ENCODE measurements at places on chromosomes 2 and 18.

DNA sequence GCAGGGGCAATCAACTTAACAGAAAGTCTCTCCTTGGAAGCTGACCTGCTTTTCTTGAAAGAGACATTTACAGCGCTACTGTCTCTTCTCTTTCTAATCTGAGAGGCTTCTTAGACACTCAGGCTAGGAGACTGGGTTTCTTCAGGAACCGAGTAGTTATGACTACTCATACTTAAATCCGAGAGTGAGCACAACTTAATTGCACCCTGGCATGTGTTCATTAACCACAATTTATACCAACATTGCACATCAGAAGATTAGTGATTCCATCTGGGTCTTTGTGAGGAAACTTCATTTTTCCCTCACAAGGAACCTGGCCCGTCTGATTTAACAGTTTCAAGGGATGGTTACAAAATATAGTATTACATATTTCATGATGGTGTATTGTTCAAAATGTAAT, 176.9 kb downstream of the UBE2E3 start:
- no peak for DNase-seq

DNA sequence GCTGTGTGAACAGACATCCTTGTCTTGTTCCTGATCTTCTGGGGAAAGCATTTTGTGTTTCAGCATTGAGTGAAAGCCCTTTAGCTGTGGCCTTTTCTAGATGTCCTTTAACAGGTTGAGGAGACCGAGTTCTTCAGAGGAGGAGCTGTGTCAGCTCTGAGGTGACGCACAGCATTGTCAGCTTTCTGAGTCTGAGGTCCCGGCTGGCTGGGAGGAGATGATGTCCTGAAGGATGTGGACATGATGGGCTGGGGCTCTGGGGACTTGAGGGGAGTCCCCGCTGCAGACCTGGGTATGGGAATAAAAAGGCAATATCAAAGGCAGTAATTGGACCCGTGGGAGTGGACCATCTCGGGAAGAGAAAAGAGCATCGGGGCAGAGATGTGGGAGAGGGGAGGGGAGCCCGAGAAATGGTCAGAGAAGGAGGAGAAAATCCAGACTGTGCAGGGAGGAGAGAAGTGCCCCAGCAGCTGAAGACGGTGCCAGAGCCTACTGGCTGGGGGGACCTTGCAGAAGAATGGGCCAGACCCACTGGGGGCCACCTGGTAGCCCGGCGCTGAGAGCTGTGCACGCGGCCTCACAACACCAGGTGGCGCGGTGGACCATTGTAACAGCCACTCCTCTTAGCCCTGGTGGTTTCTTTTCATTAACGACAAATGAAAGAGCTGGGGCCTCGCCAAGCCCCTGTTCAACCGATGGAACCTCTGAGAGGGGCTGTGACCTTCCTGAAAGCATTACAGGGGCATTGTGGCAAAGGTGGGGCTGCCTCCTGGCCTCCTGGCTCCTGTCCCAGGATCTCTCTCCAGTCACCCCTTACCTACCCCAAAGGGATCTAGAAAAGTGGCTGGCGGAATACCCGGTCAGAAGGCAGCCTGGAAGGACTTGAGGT, 61.6 kb downstream of the ST3GAL5 start:
- DNase-seq, result no peak

DNA sequence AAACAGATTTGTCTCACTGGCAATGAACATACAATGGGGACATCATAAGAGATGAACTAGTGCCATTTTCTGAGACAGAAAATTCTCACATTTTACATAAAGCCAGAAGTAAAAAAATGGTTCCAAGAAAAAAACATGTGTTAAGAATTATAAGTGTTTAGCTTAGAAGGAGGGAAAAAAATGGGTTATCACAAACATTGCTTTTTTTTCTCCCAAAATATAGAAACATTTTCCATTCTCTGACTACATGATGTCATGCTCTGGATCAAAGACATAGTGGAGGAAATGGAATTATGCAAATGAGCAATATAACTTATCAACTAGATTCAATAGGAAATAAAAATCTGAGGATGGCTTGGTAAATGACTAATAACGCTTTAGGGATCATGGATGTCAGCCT, 49.8 kb downstream of the SPATS2L start:
- no peak for DNase-seq

- DNase-seq, result no peak
Observed at GRCh38 chr18:12239431-12239830, 14.7 kb upstream of the CIDEA start.

GRCh38 chr18:78891185-78891762, 88.3 kb upstream of the SALL3 start:
- DNase-seq, result no peak

- DNase-seq, result no peak
Observed at GRCh38 chr2:38409156-38410102, 32.4 kb upstream of the ATL2 start.

DNA sequence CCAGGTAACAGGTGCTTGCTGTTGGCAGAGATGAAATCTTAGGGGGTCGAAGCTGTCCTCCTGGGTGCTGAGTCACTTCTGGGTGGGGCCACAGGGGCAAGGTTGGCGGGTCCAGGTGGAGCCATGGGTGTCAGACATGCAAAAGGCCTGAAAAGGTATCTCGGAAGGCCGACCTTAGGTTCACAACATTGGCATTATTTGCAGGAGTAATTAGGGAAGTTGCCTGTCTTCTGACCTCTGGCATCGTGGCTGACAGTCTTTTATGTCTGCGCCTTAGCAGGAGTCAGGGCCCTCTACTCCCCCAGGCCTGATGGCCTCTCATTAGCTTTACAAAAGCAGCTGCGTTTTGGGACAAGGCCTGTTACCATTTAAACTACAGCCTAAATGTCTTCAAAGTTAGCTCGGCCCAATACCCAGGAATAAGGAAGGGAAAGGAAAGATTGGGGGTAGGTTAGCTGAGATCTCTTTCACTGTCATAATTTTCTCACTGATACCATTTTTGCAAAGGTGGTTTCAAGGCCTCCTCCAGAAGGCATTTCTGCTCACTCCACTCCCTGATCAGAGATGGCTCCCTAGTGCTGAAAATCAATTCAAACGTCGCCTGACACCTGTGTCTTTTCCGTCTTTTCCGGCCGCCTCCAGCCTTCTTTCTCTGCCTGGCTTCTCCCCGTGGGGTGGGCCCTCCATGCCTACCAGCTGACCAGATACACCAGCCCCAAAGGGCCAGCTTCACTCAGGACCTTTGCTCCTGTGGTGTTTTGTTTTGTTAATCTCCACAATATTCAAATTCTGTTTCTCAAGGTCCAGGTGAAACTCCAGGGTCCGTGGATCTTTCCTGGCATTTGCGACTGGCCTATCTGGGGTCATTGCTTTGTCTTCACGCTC, 90.8 kb downstream of the RHOB start:
- no peak for DNase-seq

DNA sequence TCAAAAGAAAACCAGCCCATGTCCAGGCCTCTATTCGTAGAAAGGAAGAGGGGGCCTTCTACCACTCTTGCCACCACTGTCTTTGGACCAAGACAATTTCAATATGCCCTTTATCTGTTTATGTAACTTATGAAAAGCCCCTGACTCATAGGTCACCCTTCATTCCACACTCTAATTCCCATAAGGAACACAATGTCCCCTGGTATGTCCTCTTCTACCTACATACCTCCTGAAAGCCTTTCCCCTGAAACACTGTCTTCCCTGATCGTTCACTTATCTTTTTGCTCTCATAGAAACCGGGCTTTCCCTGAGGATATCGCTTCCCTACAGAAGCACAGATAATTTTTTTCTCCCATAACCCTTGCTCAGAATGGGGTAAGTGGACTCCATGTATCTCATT, 13.3 kb downstream of the EIF2AK3 start:
- no peak for DNase-seq

- no peak for DNase-seq
Observed at GRCh38 chr2:138676619-138677021, 103.6 kb downstream of the NXPH2 start.

GRCh38 chr2:83665894-83666293, 793.2 kb downstream of the SUCLG1 start:
- DNase-seq, result peak; percentile 81

DNA sequence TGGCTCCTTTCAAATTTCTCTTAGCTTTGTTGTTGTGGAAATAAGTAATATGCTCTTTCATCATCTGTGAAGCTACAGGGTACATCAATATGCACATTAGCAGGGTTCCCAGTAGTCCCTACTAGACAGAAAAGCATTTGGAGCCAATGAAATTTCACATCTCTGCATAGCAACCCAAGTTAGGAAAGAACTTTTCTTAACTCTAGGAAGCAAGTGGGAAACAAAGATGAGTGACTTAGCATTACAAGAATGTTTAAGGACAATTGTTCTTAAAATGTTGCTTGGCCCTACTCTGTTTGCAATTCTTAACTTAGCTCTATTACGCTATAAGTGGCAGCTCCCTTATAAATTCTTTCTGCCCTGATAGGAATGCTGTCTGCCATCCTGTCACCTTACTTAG, 39.6 kb downstream of the ZEB2 start:
- DNase-seq, result no peak

DNA sequence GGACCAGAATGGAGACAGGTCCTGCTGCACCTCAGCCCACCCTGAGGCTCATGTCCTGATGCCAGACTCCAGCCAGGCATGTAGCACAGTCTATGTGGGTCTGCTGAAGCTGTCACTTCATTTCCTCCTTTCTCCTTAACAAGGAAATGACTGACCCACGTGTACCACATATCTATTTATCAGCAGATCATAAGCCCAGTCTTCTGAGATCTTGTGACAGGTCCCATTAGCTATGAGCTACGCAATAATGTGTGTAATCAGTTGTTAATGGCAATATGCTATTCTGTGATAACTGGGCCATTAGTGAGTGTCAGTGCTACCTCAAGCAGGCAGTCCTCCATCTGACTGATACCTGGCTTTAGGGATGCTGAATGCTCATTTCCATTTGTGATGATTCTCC, 615.3 kb downstream of the BCL11A start:
- no peak for DNase-seq

DNA sequence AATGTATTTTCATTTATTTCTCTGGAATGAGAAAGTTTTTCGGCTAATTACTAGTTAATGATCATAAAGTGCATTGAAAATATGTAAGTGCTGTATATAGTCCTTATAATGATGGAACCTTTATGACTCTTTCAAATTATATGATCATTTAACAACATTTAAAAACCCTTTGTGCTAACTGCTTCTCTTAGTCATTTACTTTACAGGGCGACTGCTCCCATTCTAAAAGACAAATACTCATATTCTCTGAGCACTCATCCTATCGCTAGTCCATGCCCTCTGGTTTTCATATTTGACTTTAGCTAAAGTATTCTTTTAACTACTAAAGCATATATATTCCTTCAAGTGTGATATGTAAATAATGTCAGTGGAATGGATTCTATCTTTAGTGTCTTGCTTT, 168.2 kb downstream of the CDH7 start:
- DNase-seq, result no peak
